Left colon (tissue), 2 donors: ENCODE measurements at places on chromosomes 1 and 21. TPM values are rescaled to one million over a fixed set of nuclear protein-coding genes. Genes with fewer than 3 reads are reported as not detected.

- no peak for DNase-seq
Observed at GRCh38 chr1:156922986-156923669, 2.7 kb downstream of the LRRC71 start.

DNA sequence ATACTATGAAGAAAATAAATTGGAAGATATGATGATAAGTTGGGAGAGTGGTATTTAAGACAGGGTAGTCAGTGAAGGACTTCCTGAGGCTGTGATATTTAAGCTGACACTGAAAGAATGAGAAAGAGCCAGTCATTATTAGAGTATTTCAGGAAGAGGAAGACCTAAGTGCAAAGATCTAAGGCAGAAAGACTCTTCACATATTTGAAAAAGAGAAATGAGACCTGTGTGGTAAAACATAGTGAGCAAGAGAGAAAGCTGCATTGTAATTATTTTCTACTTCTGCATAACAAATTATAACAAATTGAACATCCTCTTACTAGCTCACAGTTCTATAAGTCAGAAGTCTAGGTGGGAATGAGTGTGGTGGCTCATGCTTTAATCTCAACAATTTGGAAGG is 34.6 kb upstream of the DOCK7 start:
- DNase-seq, result no peak

- DNase-seq, result no peak
Observed at GRCh38 chr1:46535063-46535462, 16.4 kb downstream of the KNCN start.

Gene SHISAL2A
- total RNA-seq, result 0.45 TPM

- DNase-seq, result no peak
Observed at GRCh38 chr1:209383907-209384709, 199.4 kb upstream of the CAMK1G start.

Gene FNBP1L
- 46.7 TPM for total RNA-seq

Gene NKAIN1
- total RNA-seq, result 0.20 TPM

DNA sequence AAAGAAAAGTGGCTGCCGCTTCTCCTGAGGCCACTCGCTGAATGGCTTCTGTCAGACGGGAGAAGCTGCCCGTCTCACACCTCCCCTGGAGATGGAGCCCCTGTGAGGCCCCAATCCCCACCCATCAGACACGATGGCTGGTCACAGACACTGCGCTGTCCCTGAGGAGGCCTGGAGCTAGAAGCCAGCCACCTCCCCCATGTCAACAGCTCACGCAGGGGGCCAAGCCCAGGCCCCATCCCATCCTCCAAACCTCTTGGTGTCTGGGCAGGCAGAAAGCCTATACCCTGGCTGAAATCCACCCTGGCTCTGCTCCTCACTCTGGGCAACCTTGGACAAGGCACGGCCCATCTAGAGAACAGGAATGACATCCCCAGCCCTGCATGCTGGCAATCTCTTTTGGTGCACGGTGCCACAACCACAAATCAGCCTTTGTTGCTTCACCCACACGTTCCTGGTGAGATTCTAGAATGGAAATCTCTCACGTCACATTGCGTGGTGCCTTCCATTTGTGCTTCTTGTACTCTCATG is 273.9 kb upstream of the VAMP3 start:
- DNase-seq, result no peak
